ENCODE measurements at places on chromosomes 1 and 21.

- DNase-seq, result no peak
Measured at GRCh38 chr1:155083865-155084721, 5.5 kb downstream of the EFNA3 start.

GRCh38 chr1:237003516-237003915 is 725 bp downstream of the MT1HL1 start:
- no peak for DNase-seq

DNA sequence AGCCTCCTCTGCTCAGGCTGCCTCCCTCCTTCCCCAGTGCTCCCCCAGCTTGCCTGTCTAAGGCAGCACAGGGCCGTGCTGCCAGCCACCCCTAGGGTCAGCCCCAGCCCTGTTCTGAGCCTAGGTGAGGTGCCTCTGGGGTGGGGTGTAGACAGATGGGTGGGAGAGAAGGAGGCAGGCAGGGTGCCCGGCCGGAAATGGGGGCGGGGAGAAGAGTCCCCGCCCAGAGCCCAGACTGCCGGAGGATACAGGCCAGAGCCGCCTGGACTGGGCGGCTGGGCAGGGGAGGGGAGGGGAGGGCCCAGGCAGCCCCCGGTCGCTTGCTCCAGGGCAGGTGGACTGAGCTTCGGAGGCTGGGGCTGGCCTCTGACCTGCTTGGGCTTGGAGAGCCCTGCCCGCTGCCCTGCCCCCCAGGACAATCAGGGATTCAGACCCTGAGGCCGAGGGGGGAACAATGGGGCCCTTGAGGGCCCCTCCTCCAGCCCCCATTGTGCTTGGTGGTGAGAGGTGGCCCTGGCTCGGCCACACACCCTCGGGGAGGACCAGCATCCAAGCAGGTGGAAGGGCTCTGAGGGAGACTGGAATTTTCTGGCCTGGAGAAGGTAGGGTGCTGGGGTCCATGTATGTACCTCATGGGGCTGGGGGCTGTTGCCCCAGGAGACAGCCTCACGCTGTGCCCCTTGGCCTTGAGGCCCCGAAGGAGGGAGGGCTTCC is at the start of gene GJC2:
Gene GJC2 (plus strand): TSS at position 525 of the 714 bp plus-strand sequence. CDS start 7,829 bp downstream, outside the sequence.
- no peak for DNase-seq

- no peak for DNase-seq
Measured at GRCh38 chr1:70143048-70143659, 62.2 kb downstream of the LRRC40 start.

DNA sequence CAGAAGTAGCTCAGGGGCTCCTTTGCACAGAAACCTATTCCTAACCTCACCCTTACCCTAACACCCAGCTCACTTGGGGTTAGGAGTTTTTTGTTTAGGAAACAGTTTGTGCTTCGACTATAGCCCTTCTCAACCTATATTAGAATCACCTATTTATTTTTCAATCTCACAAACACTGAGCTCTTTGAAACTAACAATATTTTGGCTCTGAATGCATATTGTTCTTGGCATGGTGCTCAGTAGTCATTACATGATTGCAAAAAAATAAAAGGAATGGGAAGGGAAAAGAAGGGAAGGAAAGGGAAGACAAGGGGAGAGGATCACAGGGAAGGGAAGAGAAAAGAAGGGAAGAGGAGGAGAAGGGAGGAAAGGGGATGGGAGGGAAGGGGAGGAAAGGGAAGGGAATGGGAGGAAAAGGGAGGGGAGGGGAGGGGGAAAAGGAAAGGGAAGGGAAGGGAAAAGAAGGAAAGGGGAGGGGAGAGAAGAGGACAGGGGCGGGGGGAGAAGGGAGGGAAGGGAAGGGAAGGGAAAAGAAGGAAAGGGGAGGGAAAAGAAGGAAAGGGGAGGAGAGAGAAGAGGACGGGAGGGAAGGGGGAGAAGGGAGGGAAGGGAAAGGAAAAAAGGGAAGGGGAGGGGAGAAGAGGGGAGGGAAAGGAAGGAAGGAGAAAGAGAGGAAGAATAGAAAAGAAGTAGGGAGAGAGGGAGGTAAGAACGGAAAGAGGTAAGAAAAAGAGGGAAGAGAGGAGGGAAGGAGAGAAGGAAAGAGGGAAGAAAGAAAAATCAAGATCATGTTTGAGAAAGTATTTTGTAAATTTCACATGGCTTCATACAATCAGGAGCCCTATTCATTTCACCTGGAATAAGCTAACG is 484.1 kb upstream of the NFIA start:
- no peak for DNase-seq

- no peak for DNase-seq
Measured at GRCh38 chr1:59340411-59341307, 43.8 kb downstream of the FGGY start.

GRCh38 chr1:29793101-29793546 is 556.8 kb downstream of the PTPRU start:
- DNase-seq, result peak; percentile 78

GRCh38 chr1:225674381-225674780 is 21.5 kb upstream of the ENAH start:
- no peak for DNase-seq

GRCh38 chr1:83857103-83857502 is 141.8 kb downstream of the TTLL7 start:
- DNase-seq, result peak; percentile 15

- no peak for DNase-seq
Measured at GRCh38 chr1:115246526-115246925, 91.5 kb downstream of the NGF start.

DNA sequence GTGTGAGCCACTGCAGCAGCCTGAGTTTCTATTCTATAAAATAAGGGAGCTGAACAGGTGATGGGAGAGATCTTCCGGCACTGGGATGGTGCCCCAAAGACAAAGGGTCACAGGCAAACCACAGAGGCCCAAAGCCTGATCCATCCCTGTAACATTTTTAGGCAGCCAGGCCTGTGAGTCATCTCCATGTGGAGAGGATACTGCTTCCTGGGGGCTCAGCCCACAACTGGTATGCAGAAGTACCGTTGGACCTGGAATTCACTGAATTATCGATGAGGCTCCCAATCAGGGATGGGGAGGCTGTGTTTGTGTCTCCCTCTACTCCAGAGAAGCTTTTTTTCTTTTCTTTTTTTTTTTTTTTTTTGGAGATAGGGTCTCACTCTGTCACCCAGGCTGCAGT is 48.8 kb upstream of the WASF2 start:
- DNase-seq, result no peak

DNA sequence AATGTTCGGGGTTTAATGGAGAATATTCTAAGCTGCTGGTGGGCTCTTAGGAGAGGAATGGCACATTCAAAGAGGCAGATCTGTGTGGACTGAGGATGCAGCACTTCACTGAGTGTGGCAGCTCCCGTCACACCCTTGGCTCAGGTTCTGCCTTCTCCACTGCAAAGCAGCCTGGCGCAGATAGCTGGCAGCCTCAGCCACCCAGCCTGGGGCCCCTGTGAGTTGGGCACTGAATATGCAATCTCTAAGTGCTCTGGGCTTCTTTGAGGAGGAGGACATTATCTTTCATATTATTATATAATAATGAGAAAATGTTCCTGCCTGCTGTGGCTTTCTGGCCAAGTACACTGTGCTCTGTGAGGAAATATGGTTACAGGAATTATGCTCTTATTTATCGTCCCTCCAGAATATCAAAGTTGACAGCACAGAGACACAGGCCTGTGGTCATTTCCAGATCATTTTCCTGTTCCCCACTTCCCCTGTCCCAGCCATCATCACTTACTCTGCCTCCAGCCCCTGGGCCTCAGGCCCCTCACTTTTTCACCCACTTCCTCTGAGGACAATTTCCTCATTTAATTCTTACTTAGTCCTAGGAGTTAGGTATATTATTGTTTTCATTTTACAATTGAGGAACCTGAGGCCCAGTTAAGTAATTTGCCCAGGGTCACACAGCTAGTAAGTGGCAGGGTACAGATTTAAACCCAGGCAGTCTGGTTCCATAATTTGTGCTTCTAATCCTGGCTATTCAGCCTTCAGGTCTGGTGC is 53.6 kb downstream of the MAB21L3 start:
- no peak for DNase-seq

DNA sequence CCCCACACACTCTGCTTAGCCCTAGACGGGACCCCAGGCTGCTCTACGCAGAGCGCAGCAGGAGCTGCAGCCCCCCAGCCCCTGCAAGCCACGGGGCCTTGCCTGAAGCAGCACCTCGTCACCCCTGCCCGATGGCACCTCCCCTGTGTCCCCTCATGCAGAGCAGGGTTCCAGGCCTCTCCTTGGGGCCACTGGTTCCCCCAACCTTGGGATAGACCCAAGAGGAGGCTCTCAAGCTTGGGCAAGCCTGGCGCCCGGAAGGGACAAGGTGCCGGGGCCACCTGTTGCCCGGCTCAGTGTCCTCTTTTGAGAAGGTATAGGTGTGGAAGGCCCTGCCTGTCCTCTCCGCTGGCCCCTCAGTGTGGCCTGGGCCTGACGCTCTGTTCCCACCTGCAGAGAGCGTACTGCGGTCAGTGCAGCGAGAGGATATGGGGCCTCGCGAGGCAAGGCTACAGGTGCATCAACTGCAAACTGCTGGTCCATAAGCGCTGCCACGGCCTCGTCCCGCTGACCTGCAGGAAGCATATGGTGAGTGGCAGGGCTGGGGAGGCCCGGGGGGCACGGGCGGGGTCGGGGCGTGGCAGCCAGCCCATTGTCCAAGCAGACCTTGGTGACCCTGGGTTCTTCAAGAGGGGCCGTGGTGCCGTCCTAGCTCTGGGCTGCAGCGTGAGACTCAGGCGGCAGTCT is 50.6 kb downstream of the FAAP20 start:
- DNase-seq, result no peak

GRCh38 chr1:27614625-27615344 is 10.8 kb upstream of the AHDC1 start:
- DNase-seq, result no peak

- no peak for DNase-seq
Measured at GRCh38 chr1:248756151-248756550, 592 bp upstream of the LYPD8 start.

GRCh38 chr1:204567071-204567470 is 50.9 kb downstream of the MDM4 start:
- DNase-seq, result no peak

- DNase-seq, result no peak
Measured at GRCh38 chr1:167634435-167634834, 4.4 kb downstream of the RCSD1 start.

DNA sequence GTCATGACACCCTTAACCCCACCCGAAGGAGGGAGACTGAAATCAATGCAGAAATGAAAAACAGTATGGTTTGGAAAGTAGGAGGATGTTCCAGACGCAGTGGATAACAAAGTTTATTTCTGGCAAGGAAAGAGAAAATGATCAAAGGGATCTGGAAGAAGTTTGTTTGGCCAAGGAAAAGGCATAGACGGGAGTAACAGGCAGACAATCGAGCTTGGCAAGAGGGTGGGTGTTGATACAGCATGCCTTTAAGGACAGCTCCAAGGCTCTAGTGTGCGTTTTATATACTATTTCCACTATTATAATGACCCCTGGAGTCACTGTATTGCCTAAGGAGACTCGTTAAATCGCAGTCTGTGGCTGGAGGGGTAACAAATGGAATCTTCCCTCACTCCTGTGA is 303.7 kb upstream of the RUNX1 start:
- no peak for DNase-seq

GRCh38 chr1:32151319-32151787 is 28.1 kb upstream of the TXLNA start:
- peak; percentile 18 for DNase-seq

DNA sequence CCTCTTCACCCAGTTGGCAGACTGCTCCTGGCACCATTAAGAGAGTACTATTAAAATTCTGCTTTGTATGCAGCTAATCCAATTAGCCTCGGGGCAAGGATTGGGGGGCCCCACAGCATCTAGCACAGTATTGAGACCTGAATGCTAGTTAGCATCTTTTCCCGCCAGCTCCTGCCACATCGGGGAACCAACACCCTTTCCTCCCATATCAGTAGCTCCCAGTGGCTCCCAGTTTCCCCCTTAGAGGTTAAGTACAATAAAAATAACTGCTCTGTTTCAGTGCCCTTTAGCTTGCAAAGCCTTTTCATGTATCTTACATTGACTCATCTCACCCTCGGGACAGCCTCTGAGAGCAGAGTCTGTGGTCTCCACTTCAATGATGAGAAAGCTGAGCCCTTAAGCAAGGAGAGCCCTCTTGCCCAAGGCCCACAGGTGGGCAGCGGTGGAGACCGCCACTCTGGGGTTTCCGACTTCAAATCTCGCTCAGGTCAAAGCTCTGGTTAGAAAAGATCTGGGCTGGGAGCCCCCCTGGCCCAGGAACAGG is 4.2 kb upstream of the PMVK start:
- DNase-seq, result no peak

GRCh38 chr1:222223010-222223409 is 324.9 kb downstream of the HHIPL2 start:
- DNase-seq, result no peak

All from NCI-H1105 (cell line).